Activated CD4-positive, alpha-beta T cell treated with anti-CD3 and anti-CD28 coated beads, Interleukin-10, Interleukin-2, amounts not matched to agents 100 ng/mL and 50 ng/mL, durations not matched to agents 16 hours and 8 hours (primary cell): ENCODE measurements at places on chromosomes 13 and 19.

DNA sequence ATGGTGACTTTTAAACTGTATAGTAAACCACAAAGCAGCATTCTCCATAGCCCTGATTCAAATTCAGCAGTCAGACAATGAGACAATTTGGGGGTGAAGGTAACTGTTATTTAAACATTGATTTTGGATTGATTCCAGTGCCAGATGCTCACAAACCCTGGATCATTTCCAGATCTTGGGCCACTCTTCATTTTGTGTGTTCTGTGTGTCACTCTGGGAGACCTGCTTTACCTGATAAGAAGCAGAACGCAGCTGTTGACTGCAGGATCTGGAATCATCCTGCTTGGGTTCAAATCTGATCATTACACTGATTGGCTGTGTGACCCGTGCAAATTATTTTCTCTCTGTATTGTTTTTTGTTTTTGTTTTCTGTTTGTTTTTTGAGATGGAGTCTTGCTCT, 4.0 kb upstream of the PCDH8 start:
- no peak for DNase-seq

DNA sequence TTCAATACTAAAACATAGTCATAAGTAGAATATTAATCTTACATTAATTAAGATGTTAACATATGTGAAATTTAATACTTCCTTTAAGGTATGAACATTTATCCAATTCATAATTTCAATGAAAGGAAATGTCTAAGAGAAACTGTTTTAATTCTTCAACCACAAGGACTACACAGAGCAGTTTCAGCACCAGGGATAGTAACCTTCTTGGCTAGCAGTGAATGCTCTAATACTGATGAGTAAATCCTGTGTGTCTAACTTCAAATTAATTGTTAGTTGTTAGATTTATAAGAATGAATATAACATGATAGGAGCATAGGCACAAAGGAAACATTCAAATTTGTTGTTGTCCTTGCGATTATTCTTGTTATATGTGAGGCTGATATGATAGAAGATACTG, 15.6 kb upstream of the NBEA start:
- no peak for DNase-seq

DNA sequence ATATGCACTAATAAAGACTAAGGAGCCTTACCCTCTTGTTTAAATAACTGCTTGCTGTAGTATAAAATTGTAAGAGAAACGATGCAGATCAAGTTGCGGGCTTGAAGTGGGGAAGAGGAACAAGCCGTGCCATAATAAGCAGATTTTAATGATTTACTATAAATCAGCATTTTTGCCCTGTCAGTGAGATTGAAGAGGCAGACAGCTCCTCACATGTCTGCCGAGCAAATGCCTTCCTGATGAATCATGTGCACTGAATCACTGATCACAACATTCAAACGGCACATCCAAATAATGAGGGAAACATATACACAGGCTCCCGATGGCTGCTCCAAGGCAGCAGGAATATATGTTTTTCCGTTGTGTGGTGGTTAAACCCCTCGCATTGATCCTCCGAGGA, 282.9 kb downstream of the TSHZ3 start:
- no peak for DNase-seq

DNA sequence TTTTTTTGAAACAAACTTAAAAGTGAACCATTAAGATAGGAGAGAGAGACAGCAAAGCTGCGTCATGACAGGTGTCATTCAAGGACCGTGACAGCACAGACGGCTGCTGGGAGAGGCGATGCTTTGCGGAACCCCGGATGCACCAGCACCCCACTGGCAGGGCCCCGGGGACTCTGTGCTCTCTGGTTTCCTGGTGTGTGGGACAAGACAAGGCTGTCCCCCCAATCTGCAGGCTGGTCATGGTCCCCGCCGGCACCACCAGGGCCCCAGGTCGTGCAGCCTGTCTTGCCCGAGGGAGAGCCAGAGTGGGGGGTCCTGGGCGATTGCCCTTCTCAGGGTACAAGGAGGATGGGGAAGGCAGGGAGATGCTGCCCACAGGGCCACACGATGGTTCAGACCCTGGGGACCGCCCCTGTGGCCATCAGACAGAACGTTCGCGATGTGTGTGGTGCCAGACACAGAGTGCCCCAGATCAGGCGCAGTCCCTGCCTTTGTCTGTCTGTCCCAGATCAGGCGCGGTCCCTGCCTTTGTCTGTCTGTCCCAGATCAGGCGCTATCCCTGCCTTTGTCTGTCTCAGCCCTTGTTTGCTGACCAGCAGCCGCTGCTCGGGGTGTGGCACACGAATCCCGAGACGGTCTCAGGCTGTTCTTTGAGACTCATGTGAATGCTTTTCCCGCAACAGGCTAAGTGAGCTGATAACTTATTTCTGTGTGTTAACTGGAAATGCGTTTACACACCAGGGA, 36.1 kb downstream of the ADPRHL1 start:
- no peak for DNase-seq

DNA sequence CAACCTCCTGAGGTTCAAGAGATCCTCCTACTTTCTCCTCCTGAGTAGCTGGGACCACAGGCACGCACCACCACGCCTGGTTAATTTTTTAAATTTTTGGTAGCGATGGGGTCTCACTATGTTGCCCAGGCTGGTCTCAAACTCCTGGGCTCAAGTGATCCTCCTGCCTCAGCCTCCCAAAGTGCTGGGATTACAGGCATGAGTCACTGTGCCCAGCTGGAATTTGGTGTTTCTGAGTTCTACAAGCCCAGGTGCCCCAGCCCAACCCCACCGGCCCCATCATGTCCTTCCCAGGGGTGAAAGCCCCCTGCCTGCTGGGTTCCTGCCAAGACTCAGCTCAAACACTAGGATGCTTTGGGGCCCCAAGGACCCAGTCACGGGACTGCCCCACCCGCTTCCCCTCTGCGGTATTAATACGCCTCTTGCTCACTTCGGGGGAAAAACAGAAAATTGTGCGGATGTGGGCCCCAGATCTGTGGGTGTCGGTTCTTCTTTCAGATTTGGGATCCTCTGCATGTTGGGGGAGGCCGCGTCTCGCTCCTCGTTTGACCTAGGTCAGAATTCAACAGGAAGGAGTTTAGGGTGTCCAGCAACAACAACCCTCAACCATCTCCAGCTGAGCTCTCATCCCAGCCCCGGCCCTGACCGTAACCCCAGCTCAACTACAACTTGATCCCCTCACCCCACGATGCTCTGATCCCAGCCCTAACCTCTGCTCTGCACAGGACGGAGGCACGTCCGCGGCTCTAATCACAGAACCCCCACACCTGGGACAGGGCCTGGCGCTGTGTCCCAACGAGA, 3.7 kb upstream of the FCER2 start:
- DNase-seq: peak; percentile 78

GRCh38 chr13:25281935-25282332, 5.4 kb downstream of the MTMR6 start:
- peak; percentile 47 for DNase-seq

DNA sequence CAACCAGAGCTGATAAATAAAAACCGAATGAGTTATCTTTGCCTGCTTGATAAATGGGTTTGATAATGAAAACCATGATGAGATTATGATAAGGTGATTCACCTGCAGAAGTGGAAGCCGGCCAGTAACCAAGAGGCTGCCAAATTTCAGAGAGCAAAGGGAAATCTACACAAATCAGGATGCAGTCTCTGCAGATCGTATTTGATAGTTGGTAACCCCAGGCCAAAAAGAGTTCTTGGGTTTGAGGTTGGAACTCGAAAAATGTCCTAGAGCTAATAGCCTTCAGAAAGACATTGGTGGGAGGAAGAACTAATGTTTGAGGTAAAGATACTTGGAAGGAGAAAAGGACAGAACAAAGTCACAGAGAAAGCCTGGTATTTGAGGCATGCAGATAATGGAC, 9.6 kb upstream of the LATS2 start:
- DNase-seq: peak; percentile 41

- DNase-seq: no peak
Measured at GRCh38 chr13:22064854-22065620, 394.2 kb downstream of the FGF9 start.

DNA sequence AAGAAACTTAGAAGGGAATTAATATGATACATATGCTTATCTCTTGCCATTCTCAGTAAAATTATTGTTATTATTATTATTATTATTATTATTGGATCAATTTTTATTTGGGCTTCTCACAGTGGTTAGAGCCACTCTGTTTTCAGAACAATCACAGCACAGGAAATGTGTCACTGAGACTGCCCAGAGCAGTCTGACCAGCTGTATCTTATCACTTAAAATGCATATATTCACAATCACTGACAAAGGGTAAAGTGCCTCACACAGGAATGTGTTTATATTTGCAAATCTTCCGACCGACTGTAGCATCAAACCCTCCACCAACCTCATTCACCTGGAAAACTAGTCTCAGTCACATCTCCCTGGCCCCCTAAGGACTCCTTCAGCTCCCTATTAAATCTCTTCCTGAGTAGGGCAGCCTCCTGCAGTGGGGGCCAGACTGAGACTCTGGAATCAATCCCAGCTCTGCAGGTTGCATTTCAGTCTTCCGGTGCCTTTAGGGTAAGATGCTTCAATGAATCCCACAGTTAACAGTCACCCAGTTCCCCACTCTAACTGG, 738.3 kb upstream of the SLITRK5 start:
- DNase-seq: no peak

DNA sequence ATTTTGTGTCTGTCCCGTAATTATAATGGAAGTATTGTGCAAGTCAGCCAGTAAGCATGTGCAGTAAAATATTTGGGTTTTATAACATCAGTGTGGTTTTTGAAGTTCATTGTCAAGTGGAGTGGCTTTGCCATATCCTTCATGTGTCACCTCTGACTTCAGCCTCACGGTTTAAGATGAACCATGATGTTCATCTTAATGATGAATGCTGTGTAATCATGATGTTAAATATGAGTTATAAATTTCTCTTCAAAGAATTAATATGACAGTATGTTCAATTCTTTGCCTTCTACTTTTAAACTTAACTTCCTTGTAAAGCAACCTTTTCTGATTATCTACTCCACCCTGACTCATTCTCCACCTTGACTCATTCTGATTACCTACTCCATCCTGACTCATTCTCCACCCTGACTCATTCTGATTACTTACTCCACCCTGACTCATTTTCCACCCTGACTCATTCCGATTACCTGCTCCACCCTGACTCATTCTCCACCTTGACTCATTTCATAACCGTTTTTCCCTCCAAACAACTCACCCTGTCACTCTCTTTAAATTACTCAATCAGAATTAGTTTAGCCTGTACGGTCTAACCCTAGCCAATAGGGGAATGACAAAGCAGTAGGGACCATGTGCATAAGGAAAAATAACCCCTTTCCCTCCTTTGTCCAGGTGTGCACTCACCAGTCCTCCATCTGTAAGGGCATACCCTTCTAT, 50.3 kb upstream of the ANKRD10 start:
- DNase-seq: peak; percentile 94

GRCh38 chr19:29497686-29498436, 27.9 kb upstream of the VSTM2B start:
- DNase-seq: no peak

GRCh38 chr19:13262450-13262849, 112.2 kb downstream of the IER2 start:
- peak; percentile 62 for DNase-seq

- no peak for DNase-seq
Measured at GRCh38 chr13:49859560-49859959, 67.1 kb upstream of the KPNA3 start.

DNA sequence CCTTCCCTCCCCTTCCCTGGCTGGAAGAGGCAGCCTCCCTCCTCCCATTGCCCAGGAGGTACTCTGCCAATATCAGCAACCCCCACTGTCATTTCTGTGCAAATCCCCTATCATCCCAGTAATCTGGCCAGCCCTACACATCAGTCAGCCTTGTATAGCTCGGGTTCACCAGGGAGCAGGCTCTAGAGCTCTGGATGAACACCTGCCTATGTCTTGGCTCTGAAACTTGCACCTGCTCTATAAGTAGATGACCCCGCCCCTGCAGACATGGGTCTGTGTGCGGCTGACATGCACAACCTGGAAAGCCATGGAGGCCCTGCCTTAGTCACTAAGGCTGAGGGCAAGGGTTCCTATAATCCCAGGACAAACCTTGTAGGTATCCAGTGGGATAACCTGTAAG, 1042.9 kb downstream of the UQCRFS1 start:
- DNase-seq: no peak

DNA sequence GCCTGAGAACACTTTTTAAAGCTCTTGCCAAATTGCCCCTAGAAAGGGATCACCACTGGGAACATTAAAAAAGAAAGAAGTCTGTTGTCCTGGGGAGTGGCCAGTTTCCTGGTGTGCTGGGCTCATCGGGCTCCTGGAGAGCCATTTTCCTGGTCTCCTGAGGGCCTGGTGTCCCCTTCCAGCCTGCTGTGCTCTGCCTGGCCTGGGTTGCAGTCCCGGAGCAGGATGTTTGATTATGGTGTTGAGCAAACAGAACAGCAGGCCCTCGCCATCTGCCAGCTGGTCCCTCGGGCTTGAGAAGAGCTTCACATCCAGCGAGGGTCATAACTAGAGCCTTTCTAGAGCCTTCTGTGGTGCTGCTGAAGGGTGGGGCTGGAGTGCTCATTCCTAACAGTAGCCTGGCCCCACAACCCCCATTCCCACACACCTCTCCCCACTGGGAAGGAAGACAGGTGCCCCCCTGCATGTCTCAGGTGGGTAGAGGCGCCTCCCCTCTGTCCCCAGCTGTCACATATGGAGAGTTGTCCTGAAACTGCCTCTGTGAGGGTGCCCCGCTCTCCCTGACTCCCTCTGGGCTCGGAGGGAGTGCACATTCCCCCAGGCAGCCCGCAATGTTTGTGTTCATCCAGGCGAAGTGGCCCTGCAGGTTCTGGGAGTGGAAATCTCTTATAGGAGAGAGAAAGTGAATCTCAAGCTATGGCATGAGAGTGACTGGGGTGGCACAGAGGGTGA, 151.1 kb downstream of the SIPA1L3 start:
- no peak for DNase-seq

- DNase-seq: no peak
Measured at GRCh38 chr13:60001889-60002288, 161.8 kb downstream of the DIAPH3 start.

- DNase-seq: no peak
Measured at GRCh38 chr19:21947775-21948174, 63.0 kb downstream of the ZNF208 start.

DNA sequence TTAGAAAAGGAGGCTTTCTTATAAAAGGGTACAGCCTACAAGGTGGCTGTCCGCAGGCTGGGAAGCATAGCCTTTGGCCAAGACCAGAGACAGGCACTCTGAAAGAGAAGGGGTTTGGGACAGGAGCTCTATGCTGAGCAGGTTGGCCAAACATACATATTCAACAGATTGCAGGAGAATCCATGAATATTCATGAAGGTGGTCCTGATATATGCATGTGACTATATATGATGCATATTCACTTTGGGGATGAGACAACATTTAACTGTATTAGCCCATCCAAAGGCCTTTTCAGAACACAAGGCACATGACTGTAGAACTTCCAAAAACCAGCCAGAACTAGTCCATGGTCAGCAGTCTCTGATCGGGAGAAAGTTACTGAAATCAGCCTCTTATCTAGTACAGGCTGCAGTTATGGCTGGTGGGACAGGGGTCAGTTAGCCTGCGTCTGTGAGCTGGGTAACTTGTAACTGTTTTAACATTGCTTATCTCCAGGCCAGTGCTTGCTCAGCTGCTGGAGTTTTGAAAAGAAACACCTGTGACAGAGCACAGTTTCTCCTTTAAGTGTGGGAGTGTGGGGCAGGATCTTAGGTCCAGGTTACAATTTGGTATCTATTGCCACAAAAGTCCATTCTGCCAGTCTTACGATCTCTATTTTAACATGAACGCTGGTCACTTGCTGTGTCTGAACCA, 924.2 kb downstream of the UQCRFS1 start:
- DNase-seq: no peak

GRCh38 chr13:110123041-110123809, 183.7 kb downstream of the COL4A1 start:
- DNase-seq: no peak
